ENCODE measurements at places on chromosomes 1 and 21. TPM values are rescaled to one million over a fixed set of nuclear protein-coding genes. Genes with fewer than 3 reads are reported as not detected.

The NBPF3 gene
- total RNA-seq, result 17.2 TPM

The GUCA2A gene
- total RNA-seq, result not detected

The HES3 gene
- 78.3 TPM for total RNA-seq

GRCh38 chr1:231665101-231665500 is 38.5 kb downstream of the DISC1 start:
- DNase-seq, result no peak

GRCh38 chr1:57131701-57132394 is 166.0 kb upstream of the C8B start:
- DNase-seq, result no peak

DNA sequence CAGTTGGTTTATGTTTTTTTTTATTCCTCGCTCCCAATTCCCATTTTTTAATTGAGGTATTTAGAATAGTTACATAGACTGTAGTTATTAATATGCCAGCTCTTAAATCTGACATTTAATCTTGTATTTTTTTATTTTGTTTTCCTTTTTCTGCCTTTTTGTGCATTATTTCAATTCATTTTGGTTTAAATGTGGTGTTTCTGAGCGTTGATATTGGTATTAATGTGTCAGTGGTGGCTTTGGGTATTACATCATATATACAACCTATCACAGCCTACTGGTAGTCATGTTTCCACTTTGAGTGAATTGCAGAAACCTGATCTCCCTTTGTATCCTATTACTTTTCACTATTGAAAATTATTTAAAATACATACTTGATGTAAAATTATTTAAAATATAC is 1027.3 kb downstream of the KCNT2 start:
- DNase-seq, result no peak

DNA sequence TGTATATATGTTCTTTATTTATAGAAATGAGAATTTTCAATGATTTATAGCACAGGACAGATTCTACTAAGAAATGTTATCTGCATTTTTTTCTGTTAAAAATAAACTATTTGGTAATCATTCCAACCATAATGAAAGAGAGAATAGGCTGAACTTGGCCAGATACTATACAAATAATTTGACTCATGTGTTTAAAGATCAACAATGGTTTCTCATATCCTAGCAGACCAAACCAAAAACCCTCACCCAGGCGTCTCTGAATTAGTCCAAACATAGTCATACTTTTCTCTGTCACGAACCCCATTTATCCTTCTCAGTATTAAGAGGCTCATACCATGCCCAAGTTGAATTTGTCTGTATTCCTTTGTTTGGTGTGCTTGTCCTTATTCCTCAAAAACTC is 40.3 kb downstream of the RPE65 start:
- DNase-seq, result no peak

- no peak for DNase-seq
Observed at GRCh38 chr1:107704911-107705310, 260.1 kb downstream of the VAV3 start.

Measured in WTC11 (cell line).